ENCODE measurements at places on chromosomes 5 and 9. TPM values are rescaled to one million over a fixed set of nuclear protein-coding genes. Genes with fewer than 3 reads are reported as not detected.
A peak's percentile ranks its signal among the peaks of the same experiment; 100 is the strongest.

DNA sequence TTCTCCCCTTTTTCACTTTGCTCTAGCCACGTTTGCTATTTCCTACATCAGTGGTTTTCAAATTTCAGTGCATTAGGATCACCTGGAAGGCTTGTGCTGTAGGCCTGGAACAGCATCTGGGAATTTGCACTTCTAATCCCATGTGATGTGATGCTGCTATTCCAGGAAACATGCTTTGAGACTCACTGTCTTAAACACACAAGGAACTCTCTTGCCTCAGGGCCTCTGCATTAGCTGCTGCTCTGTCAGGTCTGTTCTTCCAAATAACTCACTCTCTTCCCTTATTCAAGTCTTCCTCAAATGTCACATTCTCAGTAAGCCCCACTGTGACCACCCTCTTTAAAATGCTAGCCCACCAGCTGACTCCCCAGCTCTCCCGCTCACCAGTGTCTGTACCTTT lies 204.0 kb downstream of the DNAH5 start:
- no peak overlapping the region for H3K4me3 ChIP-seq
- no peaks in the 10 kb centered on the region for H3K27me3 ChIP-seq
- no peaks in the 10 kb centered on the region for H3K36me3 ChIP-seq
- H3K4me1 ChIP-seq: no peaks in the 10 kb centered on the region
- no peak for DNase-seq

GRCh38 chr9:131885144-131885609 lies 145.3 kb upstream of the RAPGEF1 start:
- H3K4me1 ChIP-seq: no peaks in the 10 kb centered on the region
- DNase-seq: no peak
- H3K36me3 ChIP-seq: no peaks in the 10 kb centered on the region
- H3K27ac ChIP-seq: no peak overlapping the region
- no peaks in the 10 kb centered on the region for H3K27me3 ChIP-seq

- H3K4me3 ChIP-seq: no peak overlapping the region
- H3K4me1 ChIP-seq: no peaks in the 10 kb centered on the region
- peaks cover 2% of the 10 kb centered on the region for H3K27me3 ChIP-seq
- no peaks in the 10 kb centered on the region for H3K36me3 ChIP-seq
- H3K27ac ChIP-seq: no peak overlapping the region
Measured at GRCh38 chr9:129669946-129670345, 4.5 kb downstream of the PRRX2 start.

DNA sequence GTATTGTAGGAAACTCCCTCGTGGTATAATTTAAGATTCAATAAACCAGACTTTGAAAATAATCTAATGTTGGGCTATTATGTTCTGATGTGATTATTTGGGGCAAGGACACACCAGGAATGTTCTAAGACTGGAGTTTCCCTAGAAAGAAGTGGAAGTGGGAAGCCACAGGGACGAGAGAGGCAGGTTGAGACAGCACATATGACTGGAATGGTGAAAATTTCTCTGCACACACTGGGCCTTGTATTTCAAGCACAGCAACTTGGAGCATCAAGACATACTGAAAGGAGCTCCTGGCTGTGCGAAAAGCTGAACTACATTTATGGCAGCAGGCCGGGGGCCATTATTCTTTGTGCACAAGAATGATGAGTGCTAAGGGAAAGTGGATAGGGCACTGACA lies 98.2 kb downstream of the CETN3 start:
- no peaks in the 10 kb centered on the region for H3K27me3 ChIP-seq
- no peaks in the 10 kb centered on the region for H3K36me3 ChIP-seq
- H3K4me1 ChIP-seq: peaks cover 3% of the 10 kb centered on the region
- DNase-seq: no peak
- H3K27ac ChIP-seq: no peak overlapping the region
- H3K4me3 ChIP-seq: no peak overlapping the region

- peaks cover 24% of the 10 kb centered on the region for H3K4me1 ChIP-seq
- no peak overlapping the region for H3K4me3 ChIP-seq
- H3K27me3 ChIP-seq: no peaks in the 10 kb centered on the region
- no peak for DNase-seq
- H3K36me3 ChIP-seq: no peaks in the 10 kb centered on the region
Measured at GRCh38 chr9:34995670-34996060, 6.1 kb downstream of the DNAJB5 start.

DNA sequence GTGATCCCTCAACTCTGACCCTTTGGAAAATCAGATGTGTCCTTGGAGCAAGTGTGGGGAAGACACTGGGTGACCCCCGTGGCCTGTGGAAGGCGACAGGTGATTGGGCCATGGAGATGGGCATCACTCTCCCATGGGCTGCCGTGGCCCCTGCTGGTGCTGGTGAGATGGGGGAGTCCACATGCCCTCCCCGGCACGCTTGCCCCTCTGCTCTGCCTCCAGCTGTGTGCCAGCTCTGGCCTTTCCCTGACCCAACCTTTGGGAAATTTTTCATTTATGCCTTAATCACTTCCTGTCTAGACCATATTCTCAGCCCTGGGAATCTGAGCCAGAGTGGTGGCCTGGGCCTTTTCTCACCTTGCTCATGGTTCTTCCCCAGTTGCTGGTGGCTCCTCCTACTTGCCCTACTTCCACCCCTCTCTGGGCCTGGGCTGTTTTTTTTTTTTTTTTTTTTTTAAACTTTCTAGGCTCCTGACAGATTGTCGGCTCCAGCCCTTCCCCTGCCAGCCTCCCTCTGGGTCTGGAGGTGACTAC lies 56.6 kb downstream of the RGS3 start:
- no peaks in the 10 kb centered on the region for H3K27me3 ChIP-seq
- no peak overlapping the region for H3K27ac ChIP-seq
- H3K4me3 ChIP-seq: no peak overlapping the region
- DNase-seq: no peak
- peaks cover 5% of the 10 kb centered on the region for H3K36me3 ChIP-seq

- H3K27me3 ChIP-seq: peaks cover 7% of the 10 kb centered on the region
- no peaks in the 10 kb centered on the region for H3K36me3 ChIP-seq
- no peaks in the 10 kb centered on the region for H3K4me1 ChIP-seq
- H3K27ac ChIP-seq: no peak overlapping the region
Measured at GRCh38 chr5:38013107-38013506, 173.3 kb upstream of the GDNF start.

DNA sequence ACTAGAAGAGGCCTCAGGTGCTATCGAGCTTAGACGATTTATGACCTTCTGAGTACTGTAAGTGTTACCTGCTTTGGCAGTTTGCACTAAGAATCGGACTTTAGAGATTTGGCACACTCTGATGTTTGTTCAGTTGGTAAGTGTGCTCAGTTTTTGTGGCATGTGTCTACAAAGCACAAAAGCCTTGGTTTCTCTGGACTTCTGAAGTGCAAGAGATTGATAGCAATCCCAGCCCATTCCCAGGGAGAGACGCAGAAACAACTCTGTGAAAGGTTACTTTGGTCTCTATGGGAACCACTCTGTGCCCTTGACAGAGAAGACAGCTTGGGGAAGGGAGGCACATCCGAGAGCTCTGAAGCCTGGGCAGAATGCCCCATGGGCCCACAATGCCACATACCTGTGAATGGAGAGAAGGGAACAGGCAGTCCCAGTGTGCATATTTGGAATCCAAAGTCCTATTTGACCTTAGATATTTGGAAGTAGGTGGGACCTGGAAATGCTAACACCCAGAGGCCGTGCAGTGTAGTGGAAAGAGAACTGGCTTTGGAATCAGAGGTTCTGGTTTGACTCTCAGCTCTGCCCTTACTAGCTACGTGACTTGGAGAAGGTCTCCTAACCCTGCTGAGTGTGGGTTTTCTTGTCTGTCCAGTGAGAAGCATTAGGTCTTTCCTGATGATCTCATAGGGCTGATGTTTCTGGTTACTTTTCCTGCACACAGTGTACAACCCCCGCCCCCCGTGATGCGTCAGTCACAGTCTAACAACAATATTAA lies 194.3 kb upstream of the VLDLR start:
- H3K4me1 ChIP-seq: peaks cover 16% of the 10 kb centered on the region
- H3K27me3 ChIP-seq: no peaks in the 10 kb centered on the region
- H3K4me3 ChIP-seq: no peak overlapping the region
- H3K27ac ChIP-seq: peak overlapping the region; percentile 64

DNA sequence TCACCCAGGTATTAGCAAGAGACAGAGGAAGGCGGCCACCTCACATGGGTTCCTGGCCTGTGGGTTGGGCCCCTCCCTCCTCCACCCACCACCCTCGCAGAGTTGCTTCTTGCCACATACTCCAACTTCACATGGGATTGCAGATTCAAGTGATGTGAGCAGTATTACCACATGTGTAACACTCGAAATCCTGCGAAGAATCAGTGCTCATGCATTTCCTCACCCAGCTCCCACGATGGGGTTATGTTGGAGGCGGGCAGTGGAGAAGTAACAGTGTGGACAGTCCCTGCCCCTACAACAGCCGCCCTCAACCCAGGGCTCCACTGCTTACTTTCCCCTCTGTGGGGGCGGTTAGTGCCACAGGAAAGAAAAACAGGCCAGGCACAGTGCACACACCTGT lies 3.9 kb upstream of the FBP1 start:
- no peak overlapping the region for H3K4me3 ChIP-seq
- no peak overlapping the region for H3K27ac ChIP-seq
- DNase-seq: no peak
- H3K27me3 ChIP-seq: no peaks in the 10 kb centered on the region
- no peaks in the 10 kb centered on the region for H3K4me1 ChIP-seq
- no peaks in the 10 kb centered on the region for H3K36me3 ChIP-seq

SMC2 gene
- polyA plus RNA-seq: 2.1 TPM

SUSD3 gene
- polyA plus RNA-seq: 13.9 TPM

INSYN2B gene
- not detected for polyA plus RNA-seq

MRPS30 gene
- polyA plus RNA-seq: 20.7 TPM

CCDC112 gene
- 1.1 TPM for polyA plus RNA-seq
